Lower leg skin (tissue), 4 donors: ENCODE measurements at places on chromosomes 12 and 14. TPM values are rescaled to one million over a fixed set of nuclear protein-coding genes. Genes with fewer than 3 reads are reported as not detected.
A peak's percentile ranks its signal among the peaks of the same experiment; 100 is the strongest.

- DNase-seq, result no peak
These were observed 160.6 kb downstream of the MYRFL start for GRCh38 chr12:69985656-69986055.

DNA sequence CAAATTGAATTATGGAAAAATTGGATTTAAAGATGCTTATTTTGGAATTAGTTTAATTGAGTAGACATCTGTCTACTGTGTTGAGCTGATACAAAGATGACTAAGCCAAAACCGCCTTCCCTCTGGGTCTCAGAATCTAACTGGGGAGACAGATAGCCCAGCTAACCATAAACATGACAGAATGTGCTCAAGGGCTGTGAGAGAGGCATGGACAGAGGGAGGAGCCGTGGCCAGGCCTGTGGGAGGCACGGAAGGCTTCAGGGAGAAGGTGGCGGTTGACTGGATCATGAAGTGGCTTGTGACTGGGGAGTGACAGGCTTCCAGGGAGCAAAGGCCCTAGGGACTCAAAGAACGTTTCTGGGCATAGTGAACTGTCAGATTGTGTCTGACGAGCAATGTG, 74.6 kb downstream of the DACT1 start:
- no peak for DNase-seq

- no peak for DNase-seq
These were observed 110.3 kb upstream of the NCOR2 start for GRCh38 chr12:124677552-124678356.

DNA sequence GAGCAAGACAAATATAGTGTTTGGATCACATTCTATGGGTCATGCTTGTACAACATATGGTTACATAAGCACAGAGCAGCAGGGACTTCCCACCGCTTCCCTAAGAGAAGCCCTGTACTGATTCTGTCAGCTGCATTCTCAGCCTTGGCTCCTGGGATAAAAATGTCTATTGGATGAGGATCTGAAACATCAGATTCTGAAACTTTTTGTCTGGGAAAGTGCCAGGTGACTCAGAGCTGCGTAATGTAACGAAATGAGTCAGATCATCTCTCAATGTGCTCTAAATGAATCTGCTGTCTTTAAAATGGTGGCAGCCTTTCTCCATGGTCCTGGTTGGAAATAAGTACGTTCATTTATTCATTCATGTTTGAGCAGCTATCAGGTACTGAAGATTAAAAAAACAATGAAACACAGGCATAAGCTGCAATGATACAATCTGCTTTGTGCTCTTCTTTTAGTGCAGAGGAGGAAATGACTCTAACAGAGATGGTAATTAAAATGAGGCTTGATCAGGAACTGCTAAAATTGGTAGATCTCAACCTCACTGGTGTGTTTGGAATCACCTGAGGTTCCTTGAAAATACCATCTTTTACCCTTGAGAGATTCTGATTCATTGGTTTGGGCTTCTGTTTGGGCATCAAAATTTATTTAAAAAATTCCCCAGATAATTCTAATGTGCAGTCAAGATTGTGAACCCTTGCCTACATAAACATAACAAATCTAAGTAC, 99.1 kb upstream of the NAP1L1 start:
- DNase-seq, result no peak

GRCh38 chr12:85280984-85281630, 1.1 kb downstream of the ALX1 start:
- DNase-seq, result no peak

- DNase-seq, result no peak
These were observed 190.8 kb upstream of the C14orf180 start for GRCh38 chr14:104388541-104389325.

- DNase-seq, result no peak
These were observed 80.3 kb upstream of the RBM19 start for GRCh38 chr12:114046236-114046998.

DNA sequence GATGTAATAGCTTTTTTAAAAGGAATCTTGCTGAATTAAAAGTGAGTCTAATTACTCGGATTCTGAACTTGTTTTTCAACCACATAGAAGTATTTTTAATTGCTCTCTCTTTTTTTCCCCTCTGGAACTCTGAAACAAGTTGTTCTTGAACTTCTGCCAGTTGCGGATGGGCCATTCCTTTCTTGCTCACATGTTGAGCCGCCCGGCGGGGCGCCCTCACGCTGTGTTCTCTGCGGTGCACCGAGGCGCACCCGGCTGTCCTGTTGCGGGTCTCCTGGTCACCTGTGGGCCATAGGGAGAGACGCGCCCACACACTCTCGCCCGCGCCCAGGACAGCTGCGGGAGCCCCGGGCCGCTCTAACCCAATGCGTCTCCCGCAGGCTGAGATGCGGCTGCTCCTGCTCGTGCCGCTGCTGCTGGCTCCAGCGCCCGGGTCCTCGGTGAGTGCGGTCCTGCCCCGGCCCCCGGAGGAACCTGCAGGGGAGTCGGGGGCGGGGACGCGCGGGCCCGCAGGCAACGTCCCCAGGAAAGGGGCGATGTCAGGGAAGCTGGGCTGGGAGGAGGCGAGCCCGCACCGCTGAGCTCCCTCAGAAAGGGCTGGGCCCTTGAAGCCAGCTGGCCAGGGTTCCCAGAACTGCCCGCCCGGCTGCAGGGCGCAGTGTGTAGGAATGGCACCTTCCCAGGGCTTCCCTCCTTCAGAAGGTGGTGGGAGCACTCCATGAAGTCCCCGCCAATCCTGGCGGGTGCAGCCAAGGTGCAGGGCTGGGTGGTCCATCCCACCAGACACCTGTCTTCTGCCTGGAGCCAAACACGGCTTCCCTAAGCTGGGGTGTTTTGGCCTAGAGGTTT, 2.3 kb downstream of the PAPLN start:
- peak; percentile 48 for DNase-seq

DNA sequence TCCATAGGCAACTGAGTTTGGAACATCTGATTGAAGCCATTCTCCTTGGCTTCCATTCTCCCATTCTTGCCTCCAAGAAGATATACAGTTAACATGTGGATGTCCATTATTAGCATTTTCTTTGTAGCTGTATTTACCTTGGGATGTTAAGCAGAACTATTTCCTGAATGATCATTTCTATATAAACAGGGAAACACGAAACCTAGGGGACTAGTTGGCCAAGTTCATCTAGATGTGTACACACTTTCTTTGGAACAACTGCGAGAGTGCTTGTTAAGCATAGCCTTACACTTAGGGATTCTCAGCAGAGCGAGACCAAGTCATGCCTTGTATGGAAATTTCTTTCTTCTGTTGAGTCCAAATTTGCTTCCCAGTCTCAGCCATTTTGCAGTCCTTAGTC, 42.1 kb downstream of the DRAM1 start:
- no peak for DNase-seq

DNA sequence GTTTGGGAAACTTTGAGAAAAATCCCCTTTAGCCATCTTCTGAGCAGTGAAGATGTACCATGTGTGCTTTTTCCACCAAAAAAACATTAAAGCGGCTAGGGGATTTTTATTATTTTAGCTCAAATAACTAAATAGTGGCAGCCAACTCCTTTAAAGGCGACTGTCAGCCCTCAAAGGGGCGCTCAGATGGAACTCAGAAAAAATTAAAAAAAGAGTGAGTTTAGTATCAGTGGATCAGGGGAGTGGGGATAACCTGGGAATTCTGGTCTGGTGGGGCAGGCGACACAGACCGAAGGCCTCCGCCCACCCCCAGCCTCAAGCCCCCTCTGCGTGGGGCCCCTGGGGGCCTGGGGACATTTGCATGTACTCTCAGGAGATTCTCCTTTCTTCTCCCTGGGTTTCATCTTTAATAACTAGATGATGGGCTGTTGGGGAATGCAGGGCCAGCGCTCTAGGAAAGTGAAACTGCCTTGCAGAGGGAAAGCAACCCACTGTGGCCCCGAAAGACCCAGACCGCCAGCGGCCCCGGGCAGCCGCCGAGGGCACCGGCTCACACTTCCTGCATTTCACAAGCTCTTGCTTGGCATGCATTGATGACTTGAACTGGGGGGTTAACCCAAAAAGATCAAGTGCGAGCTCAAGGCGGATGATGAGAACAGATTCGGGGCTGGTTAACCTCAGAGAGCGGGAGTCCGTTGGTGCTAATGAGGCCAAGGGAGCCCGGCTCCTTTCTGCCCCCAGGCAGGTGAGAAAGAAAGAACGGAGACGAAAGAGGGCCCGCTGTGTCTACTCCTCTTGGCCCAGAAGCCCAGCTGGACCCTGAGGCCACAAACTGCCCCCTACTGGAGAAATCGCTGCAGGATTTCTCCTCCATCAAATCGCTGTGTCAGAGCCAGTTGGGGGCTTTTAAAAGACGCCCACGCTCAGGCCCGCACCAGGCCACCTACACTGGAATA, 7.3 kb upstream of the BATF start:
- no peak for DNase-seq

DNA sequence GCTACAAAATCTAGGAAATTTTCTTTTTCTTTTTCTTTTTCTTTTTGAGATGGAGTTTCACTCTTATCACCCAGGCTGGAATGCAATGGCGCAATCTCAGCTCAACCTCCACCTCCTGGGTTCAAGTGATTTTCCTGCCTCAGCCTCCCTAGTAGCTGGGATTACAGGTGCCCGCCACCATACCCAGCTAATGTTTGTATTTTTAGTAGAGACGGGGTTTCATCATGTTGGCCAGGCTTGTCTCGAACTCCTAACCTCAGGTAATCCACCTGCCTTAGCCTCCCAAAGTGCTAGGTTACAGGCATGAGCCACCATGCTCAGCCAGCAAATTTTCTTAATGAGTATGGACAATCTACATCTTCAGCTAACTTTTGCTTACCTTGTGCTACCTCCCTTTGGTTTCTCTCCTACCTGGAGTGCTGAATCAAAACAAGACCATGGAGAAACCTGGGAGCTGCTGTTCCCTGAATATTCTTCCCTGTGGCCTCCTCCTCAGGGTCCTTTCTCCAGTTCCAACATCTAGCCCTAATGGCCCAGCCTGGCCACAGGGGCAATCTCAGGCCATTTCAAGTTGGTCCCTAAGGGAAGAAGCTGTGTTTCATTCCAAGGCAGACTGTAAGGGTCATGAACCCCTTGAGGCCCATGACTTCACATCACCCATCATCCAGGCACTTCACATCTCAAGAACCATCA, 74.6 kb upstream of the EGLN3 start:
- no peak for DNase-seq

GRCh38 chr12:19115285-19115684, 14.2 kb upstream of the PLEKHA5 start:
- DNase-seq, result no peak

DNA sequence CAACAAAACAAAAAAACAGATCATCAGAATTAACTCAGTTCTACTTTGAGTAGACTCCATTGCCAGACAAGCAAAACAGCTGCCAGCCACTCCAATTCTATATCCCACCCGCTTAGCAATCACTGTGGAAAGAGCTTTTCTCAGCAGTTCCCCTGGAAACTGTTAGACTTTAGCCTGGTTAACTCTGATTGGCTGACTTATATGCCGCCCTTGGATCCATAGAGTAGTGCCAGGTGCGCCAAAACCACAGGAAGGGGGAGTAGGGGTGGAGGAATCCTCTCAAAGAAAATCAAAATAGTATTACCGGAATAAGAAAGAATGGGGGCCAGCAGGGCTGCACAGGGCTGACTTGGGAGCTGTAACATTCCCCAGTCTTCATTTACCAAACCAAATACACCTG, 5.4 kb upstream of the EML5 start:
- DNase-seq, result no peak

GRCh38 chr12:86799616-86800015, 543.4 kb upstream of the MGAT4C start:
- no peak for DNase-seq

- no peak for DNase-seq
These were observed 3.2 kb upstream of the LHX5 start for GRCh38 chr12:113474635-113475436.

DNA sequence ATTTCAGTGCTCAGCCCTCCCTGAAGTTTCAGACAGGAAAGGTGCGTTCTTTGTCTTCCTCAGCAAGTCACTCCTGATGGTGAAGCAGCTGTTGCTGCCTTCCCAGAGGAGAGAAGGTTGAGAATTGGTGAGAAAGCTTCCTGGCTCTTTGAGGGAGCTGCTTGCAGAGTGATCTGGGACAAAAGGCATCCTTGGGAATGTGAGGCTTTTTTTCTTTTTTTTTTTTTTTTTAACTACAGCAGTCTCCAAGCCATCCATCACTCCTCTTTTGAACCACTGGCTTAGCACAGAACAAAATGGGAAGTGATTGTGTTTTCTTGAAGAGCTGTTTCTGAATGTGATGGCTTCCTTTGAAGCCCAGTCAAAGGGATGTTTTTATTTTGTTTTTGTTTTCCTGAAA, 120.4 kb upstream of the LRIG3 start:
- no peak for DNase-seq

DNA sequence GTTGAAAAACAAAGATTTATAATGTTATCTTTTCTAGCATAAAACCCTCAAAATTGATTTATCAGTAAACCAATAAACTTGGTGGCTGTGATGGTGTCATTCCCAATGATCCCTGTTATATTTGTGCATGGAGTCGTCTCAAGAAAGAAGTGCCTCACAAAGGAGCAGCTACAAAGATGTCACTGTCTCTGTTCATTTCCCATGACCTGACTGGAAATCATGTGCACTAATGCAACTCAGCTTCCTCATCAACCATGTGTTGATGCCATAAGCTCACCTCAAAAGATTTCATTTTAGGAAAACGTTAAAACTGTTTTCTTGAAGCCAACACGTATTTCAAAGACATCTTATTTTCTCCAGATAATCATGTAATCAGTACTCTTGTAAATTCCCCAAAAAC, 28.8 kb downstream of the CLEC1A start:
- no peak for DNase-seq

- DNase-seq, result no peak
These were observed 50.1 kb downstream of the KLRG1 start for GRCh38 chr12:9039397-9039977.

DNA sequence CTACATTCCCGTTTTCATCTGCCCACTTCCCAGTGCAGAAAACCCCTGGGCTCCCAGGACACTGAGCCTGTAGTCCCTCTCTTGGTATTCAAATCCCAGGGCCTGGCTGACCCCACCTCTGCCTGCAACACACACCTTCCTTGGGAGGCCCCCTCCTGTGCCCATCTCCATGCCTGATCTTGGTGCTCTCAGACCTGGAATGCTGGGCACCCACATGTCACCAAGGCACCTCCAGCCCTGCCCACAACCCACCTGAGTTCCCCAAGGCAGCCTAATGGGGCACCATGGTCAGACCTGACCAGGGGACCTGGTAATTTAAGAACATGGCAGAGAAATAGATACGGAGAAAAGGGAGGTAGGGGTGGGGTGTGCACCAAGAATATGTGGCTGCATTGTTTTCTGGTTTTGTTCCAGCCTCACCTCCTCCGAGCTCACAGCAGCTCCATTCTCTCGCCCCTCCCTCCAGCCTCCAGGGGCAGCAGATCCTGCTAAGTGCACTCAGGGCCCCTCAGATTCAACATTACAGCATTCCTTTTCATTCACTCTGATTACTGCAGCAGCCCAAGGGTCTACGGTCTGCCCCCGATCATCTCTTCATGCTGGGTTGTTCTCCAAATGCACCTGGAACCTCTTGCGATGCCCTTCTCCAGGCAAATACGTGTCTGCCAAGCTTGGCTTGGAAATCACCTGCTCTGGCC, 9.2 kb upstream of the HSP90AA1 start:
- DNase-seq, result no peak

GRCh38 chr14:79201564-79202207, 1009.6 kb downstream of the DIO2 start:
- DNase-seq, result no peak

TAS2R42 gene
- total RNA-seq, result not detected

TAS2R43 gene
- total RNA-seq, result 1.0 TPM

CRIP1 gene
- 76.9 TPM for total RNA-seq

IRAK3 gene
- 9.4 TPM for total RNA-seq

GLT1D1 gene
- total RNA-seq, result 2.2 TPM

C12orf54 gene
- total RNA-seq, result not detected

PLEKHD1 gene
- 2.4 TPM for total RNA-seq

KRT83 gene
- total RNA-seq, result not detected

TMED10 gene
- total RNA-seq, result 167 TPM

EGLN3 gene
- total RNA-seq, result 299 TPM

LRTM2 gene
- total RNA-seq, result not detected

EFS gene
- 48.4 TPM for total RNA-seq

ABCC9 gene
- total RNA-seq, result 15.9 TPM
